ENCODE measurements at places on chromosomes 7 and 10. TPM values are rescaled to one million over a fixed set of nuclear protein-coding genes. Genes with fewer than 3 reads are reported as not detected.

HYAL4 gene
- not detected for total RNA-seq

ANKRD7 gene
- 1.5 TPM for total RNA-seq

PNLIPRP2 gene
- not detected for total RNA-seq

HMX3 gene
- not detected for total RNA-seq

TRDMT1 gene
- 4.6 TPM for total RNA-seq

CARD11 gene
- total RNA-seq, result 0.67 TPM
